ENCODE measurements at places on chromosomes 2 and 18.

DNA sequence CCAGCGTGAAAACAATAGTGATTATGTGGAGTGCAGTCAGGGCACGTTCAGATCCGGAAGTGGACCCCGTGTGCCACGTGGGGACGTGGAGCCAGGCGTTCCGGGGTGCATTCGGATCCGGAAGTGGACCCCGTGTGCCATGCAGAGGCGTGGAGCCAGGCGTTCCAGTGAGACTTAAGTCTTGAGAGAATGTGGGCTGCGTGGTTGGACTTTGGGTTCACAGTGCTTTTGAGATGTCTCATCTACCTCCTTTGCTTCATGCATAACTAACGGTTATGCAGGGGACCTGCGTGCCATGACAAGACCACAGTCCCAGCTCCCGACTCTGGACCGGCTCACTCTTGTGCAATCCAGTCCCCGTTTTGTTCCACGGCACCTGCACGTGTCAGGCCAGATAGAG, 28.8 kb downstream of the CTDP1 start:
- DNase-seq = no peak

GRCh38 chr2:61253136-61253535, 91.1 kb downstream of the C2orf74 start:
- no peak for DNase-seq

DNA sequence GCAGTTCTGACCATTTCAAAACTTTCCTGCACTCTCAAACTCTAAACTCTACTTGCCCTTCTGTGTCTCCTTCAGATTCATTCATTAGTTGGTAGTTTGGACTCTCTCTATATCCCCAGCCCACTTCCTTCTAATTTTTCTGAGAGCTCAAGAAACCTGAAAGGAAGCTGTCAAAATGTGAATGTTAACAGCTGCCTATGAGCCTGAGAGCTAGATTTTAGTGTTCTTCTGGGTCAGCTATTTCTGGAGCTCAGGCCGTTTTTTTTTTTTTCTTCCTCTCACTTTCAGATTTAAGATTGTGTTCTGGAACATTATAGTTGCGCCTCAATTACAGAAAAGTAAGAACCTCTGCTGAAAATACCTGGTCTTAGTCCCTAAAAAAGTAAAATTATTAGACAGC, 73.1 kb downstream of the RTN4 start:
- no peak for DNase-seq

- DNase-seq = peak; percentile 12
Observed at GRCh38 chr2:191369034-191369433, 123.8 kb downstream of the MYO1B start.

DNA sequence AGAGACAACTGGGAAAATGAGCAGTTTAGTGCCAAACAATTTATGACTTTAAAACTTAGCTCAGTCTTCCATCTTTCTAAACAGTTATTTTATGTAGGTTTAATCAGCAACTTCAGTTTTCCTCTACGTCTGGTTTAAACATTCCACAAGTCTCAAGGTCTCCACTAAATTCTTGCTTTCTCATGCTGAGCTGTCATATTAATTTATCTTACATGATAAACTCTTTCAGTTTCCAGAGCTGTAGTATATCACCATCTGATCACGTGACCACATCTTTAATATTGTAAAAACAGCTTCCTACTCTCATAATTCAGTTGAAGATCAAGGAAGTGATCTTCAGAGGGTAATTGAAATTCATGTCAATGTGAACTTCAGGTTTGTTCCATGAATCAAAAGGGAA, 158.6 kb downstream of the ZNF804A start:
- DNase-seq = no peak

- DNase-seq = no peak
Observed at GRCh38 chr2:23601301-23601965, 216.5 kb downstream of the KLHL29 start.

DNA sequence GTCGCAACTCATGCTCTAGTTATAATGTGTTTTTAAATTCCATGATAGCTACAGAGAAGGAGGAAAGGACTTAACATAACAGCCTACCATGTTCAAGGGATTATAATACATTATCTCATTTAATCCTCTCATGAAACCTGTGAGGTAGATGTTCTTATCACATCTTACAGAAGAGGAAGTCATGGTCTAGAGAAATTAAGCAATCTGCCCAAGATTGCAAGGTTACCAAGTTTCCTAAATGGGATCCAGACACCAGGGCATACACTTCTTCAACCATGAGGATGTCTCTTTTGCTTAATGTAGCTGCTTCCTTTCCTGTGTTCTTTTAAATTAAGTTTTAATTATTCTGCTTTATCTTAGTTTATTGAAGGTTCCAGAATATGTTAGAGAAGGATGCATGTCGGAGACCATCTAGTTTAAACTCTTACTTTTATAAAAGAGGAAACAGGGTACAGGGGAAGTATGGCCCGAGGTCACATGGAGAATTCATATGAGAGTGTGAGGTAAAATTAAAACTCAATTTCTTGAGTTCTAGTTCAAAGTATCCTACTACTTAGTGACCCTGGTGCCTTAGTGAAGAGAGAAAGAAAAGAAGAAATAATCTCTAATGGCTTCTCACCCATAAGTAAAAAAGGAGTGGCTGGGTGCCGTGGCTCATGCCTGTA, 3.6 kb upstream of the IL1A start:
- DNase-seq = no peak

GRCh38 chr2:234125451-234126145, 75.1 kb downstream of the SPP2 start:
- DNase-seq = no peak

DNA sequence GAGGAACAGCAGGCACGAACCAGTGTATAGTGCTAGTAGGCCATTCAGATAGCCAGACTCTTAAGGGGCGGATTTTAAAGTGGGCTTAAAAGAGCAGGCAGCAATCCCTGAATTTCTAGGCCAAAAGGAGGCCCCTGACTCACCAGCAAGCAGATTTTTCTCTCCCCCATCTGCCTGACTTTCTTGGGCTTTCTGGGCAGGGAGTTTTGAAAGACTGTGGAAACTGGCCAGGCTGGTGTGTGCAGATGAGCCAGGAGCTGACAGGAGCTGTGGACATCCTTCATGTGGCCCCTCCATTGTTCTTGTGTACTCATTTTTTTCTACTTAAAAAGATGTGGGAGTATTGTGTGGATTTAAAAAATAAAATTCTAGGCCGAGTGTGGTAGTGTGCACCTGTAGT, 59.0 kb downstream of the GLI2 start:
- no peak for DNase-seq

DNA sequence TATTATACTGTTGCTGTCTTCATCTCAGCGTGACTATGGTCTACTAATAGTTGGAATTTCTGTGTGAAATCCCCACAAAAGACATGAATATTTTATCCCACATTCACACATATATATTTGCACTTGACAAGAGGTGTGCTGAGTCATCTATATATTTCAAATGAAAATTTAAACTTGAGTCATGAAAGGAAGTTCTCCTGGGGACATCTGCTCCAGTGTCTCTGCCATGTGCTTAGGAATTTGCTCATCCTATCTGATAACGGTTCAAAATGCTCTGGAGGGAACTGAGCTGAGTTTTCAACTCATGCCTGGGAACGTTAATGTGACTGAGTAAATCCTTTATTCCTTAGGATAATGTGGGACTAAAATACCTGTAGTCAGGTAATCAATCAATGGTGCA, 326.2 kb upstream of the MEX3C start:
- DNase-seq = no peak

GRCh38 chr2:84986018-84986417, 15.1 kb downstream of the KCMF1 start:
- DNase-seq = no peak

DNA sequence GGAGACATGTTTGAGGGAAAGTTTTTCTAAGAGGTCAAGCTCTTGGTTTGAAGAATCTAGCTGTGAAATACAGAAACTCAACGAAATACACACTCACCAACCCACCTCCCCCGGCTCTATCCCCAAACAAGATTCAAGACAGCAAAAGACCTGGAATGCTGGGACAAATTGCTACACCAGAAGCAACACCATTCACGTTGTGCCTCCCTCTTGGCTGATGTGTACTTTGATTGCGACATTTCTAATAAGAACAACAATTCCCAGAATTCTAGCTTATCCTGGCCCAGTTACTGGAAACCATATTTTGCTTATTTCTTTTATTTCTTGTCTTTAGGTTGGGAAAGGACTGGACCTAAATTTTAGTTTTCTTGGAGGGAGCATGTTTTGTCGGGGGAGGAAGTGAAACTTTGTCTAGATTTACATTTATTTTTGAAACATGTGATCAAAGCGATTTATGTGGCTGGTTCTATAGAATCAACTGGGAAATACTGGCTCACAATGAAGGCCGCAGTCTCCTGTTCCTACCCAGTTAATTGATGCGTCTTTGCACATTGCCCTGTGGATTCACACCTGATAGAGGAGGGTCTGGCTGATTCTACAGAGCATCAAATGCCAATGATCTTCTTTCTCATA, 29.6 kb upstream of the LPIN1 start:
- DNase-seq = no peak

DNA sequence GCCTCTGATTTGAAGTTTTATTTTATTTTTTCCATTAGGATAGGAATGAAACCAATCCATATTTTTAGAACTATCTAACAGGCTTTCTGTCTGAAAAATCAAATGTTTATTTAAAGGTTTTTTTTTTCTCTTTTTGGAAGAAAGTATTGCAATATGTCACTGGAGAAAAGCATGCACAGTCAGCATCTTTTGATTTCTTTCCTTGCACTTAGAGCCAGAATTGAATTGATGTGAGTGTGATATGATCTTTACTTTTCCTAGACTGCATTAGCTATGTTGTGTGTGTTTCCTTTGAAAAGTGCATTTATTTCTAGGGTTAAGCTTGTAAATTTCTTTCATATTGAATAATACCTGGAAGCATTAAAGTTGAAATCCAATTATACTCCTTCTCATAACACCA, 87.6 kb downstream of the ASXL3 start:
- DNase-seq = no peak

DNA sequence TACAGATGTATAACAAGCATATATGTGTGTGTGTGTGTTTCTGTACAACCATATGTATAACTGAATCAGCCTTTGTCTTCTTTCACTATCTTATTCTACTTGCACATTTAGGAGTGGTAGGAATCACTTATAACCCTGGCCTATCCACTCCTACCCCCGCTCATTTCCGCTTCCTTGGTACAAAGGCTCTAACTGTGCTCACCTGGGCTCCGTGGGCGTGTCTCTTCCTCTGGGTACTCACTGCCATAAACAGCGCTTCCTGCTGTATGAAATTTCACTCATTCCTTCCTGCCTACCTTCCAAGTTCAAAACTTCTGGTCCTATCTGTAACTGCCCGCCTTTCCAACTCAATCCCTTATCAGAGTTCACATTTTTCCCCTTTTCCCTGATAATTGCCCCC, 815.5 kb downstream of the EPHA4 start:
- no peak for DNase-seq

GRCh38 chr2:29010946-29011345, 29.8 kb downstream of the TOGARAM2 start:
- DNase-seq = peak; percentile 22

All from DMS53 (cell line).